ENCODE measurements at places on chromosomes 16 and 17.

DNA sequence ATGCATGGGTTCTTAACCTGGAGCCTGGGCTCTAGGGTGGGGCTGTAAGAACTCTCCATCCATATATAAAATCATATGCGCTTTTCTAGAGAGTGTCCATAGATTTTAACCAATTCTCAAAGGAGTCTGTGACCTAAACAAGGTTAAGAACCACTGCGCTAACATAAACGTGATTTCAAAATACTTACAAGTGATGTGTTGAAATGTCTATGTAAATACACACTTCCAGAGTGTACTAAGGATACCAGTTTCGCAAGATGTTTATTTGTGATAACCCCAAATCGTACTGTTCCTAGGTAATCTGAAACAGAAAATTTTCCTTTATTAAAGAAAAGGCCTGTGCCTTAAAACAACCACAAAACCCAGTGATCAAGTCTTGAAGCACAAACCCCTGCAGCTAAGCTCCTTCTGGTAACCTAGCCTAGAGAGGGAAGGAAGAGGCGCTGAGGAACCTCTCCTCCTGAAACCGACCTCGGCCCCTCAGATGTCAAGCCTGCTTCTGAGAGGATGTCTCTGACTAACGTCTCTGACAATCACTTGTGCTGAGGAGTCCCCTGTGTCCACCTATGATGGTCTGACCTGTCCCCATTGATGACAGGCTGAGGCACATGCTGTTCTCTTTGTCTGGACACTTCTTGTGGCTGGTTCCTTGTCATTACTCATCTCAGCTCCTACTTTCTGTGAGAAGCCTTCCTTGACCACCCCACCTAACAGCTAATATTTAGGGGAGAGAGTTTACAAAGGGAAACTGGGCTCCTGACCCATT is 32.2 kb downstream of the SNN start:
- no peak for DNase-seq

- DNase-seq: no peak
Measured at GRCh38 chr16:81816793-81817210, 37.7 kb downstream of the PLCG2 start.

DNA sequence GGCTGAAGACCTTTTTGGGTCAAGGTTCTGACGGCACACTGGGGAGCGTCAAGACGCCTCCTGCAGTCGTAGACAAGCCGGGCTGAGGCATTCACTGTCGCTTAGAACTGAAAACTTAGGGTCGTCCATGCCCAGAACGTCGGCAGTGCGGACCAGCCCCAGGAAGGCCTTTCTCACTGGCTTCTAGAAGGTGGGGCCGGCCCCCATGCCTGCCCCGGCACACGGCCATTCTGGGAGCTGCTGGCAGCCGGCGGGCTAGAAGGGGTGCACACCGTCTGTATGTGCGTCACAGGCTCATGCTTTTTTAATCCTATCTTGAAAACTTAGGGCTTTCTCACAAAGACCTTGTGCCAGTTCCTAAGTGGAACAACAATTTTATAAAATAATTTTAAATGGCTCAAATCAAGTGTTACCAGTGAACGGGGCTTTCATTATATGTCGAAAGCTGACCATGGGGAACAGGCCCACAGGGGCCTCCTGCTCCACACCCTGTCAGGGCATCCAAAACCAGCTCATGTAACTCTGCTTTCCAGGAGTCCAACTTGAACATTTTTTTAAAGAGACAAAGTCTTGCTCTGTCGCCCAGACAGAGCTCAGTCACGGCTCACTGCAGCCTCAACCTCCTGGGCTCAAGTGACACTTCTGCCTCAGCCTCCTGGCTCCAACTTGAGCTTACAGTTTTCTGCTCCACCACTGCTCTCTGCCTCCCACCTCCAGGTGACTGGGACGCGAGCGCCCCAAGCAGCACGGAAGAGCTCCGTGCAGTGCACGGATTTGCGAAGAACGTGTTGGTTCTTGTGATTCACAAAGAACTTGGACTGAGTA is 111.2 kb downstream of the ANKRD11 start:
- DNase-seq: no peak

- no peak for DNase-seq
Measured at GRCh38 chr16:27052007-27052406, 14.7 kb upstream of the C16orf82 start.

GRCh38 chr17:73650617-73651200 is 6.5 kb upstream of the SDK2 start:
- DNase-seq: no peak

- DNase-seq: peak; percentile 83
Measured at GRCh38 chr17:50200457-50201275, 765 bp downstream of the COL1A1 start.

GRCh38 chr17:65359016-65359415 is 202.4 kb downstream of the AXIN2 start:
- no peak for DNase-seq

DNA sequence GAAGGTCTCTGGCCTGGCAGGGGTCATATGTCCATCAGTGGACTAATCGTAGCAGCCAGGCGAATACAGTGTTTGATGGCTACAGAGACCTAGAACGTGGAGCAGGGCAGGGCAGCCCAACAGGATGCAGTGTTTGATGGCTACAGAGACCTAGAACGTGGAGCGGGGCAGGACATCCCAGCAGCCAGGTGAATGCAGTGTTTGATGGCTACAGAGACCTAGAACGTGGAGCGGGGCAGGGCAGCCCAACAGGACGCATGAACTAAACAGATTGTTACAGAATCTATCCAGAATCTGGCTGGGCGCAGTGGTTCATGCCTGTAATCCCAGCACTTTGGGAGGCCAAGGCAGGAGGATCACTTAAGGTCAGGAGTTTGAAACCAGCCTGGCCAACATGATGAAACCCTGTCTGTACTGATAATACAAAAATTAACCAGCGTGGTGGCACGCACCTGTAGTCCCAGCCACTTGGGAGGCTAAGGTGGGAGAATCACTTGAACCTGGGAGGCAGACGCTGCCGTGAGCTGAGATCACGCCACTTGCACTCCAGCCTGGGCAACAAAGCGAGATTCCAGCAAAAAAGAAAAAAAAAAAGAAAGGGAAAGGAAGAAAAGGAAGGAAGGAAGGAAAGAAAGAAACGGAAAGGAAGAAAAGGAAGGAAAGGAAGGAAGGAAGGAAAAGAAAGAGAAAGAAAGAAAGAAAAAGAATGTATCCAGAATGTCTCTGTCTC is 65.2 kb upstream of the RPH3AL start:
- no peak for DNase-seq

All from left renal pelvis (tissue), 4 donors.